Activated B cell treated with CpG ODN at 0.5 μM for 24 hours (primary cell): ENCODE measurements at places on chromosomes 3 and 15. TPM values are rescaled to one million over a fixed set of nuclear protein-coding genes. Genes with fewer than 3 reads are reported as not detected.
A peak's percentile ranks its signal among the peaks of the same experiment; 100 is the strongest.

CCR2 gene
- 0.16 and 0.29 TPM in 2 replicates for total RNA-seq

DNA sequence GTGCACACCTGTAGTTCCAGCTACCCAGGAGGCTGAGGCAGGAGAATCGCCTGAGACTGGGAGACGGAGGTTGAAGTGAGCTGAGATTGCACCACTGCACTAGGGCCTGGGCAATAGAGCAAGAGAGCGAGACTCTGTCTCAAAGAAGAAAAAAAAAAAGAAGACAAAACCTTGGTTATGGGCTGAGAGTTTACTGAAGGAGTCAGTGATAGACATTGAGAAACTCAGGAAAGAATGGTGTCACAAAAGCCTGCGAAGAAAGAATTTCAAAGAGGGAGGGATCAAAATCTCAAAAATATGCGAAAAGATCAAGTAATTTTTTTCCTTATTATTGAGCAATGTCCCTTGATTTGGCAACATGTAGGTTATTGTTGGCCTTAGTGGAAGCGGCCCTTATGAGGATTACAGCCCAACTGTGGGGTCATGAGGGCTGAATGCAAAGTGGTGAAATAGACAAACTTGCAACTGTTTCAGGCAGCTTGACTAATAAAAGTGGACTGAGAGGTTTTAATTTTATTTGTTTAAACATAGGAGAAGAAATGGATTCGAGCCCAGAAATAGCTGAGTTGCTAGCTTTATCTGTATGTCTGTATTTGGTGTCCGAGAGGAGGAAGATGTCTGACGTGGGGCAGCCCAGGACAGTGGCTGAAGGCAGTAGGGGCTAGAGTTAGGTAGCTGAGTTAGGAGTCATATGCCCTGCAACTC lies 18.8 kb upstream of the CELF6 start:
- H3K36me3 ChIP-seq: peaks cover 54% of the 10 kb centered on the region
- no peak overlapping the region for H3K27ac ChIP-seq
- DNase-seq: no peak

- peaks cover 86% of the 10 kb centered on the region for H3K4me1 ChIP-seq
- H3K4me3 ChIP-seq: peak overlapping the region; percentile 72
- peaks cover 59% of the 10 kb centered on the region for H3K36me3 ChIP-seq
- DNase-seq: peak; percentile 77
- H3K27ac ChIP-seq: peak overlapping the region; percentile 20
- no peaks in the 10 kb centered on the region for H3K27me3 ChIP-seq
Measured at GRCh38 chr3:12967606-12968351, 105.5 kb downstream of the IQSEC1 start.

- no peaks in the 10 kb centered on the region for H3K27me3 ChIP-seq
- no peak for DNase-seq
- no peaks in the 10 kb centered on the region for H3K36me3 ChIP-seq
- no peak overlapping the region for H3K27ac ChIP-seq
- H3K4me3 ChIP-seq: no peak overlapping the region
Measured at GRCh38 chr3:24863215-24863614, 368.6 kb upstream of the THRB start.

- no peak overlapping the region for H3K27ac ChIP-seq
- H3K36me3 ChIP-seq: no peaks in the 10 kb centered on the region
- no peak overlapping the region for H3K4me3 ChIP-seq
- DNase-seq: no peak
- no peaks in the 10 kb centered on the region for H3K27me3 ChIP-seq
- H3K4me1 ChIP-seq: no peaks in the 10 kb centered on the region
Measured at GRCh38 chr3:8095724-8096123, 405.9 kb upstream of the LMCD1 start.

TMOD2 gene
- 11.3 and 14.6 TPM in 2 replicates for total RNA-seq

DNA sequence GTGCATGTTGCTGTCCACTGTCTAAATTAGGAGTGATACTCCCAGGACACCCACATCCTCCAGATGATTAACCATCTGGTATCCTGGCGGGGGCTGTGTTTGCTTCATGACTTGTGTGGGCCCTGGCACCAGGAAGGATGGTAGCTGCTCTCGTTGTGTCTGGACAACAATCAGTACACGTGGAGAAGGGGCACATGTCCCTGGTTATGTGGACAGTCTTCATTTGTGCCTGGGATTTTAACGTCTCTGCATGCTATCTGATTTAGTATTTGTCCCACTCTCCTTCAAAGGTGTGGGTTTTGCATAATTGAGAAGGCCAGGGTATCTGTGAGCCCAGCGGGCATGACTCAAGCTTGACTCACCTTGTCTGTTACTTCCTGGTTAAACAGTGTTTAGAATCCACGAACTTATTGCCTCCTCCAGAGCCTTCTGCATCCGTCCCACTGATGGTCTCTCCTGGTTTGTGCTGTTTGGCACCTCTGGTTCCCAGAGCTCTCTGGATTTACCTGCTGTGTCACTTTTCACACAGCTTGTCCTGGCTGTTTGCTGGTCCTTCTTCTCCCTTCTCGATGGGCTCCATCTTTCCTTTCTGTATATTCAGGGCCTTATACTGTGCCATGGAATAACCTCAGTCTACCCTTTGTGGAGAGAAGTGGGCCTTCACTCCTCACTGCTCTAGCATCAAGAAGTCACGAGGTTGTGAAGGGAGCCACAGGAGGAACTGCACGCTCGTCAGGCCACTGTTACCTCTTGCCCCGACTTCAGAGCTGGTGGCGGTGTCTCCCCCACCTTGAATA lies 32.5 kb downstream of the ARNT2 start:
- DNase-seq: no peak
- H3K4me3 ChIP-seq: no peak overlapping the region
- H3K27me3 ChIP-seq: peaks cover 5% of the 10 kb centered on the region

PSMA4 gene
- total RNA-seq: 178 and 182 TPM in 2 replicates

- peaks cover 9% of the 10 kb centered on the region for H3K36me3 ChIP-seq
- no peaks in the 10 kb centered on the region for H3K27me3 ChIP-seq
- no peak overlapping the region for H3K4me3 ChIP-seq
Measured at GRCh38 chr3:128168836-128169235, 15.6 kb downstream of the EEFSEC start.

DNA sequence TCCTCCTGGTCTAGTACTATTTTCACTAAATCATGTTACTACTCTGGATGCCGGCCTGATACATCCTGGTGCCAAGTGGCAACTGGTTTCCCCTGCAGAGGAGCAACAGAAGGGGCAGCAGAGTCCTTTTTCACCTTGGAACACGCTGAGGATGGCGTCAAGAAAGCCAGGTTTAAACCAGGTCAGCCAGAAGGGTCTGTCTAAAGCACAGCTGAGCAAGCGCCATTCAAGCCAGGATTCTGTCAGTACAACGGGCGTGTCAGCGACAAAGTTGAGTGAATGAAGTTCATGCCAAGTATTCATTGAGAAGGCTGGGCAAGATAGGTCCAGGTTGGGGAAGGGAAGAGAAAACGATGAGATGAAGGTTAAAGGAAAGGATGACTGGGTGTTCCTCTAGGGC lies 88.2 kb downstream of the FBN1 start:
- no peak overlapping the region for H3K4me3 ChIP-seq
- no peak for DNase-seq
- H3K27ac ChIP-seq: no peak overlapping the region
- no peaks in the 10 kb centered on the region for H3K27me3 ChIP-seq
- H3K36me3 ChIP-seq: no peaks in the 10 kb centered on the region
- no peaks in the 10 kb centered on the region for H3K4me1 ChIP-seq

DNA sequence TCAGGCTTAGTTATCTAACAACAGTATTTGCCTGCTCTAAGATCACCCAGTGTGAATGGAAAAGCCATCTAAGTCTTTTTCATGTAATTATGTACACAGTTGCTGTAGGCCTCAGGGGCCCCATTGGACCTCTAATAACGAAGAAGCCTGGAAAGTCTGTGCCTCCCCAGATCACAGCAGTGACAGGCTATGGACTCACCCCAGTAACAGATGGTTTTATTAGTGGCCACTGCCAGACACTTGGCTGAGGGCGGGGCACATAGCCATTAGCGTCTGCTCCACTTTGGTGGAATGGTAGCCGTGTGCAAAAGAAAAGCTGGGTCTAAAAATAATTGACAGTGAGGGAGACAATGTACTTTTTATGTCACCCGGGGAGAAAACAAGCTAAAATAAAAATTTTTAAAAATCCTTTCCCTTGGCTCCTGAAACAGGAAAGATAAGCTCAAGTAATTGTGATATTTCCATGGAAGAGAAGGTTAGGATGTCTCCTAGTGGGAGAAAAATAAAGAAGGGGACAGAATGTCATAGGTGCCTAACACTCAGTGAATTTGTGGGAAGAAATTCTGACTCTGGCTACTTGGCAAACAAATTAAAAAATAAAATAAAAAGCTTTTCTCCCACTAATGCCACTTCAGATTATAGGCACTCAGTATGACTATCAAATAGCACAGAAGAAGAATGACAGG lies 44.3 kb upstream of the ZNF385D start:
- no peak overlapping the region for H3K4me3 ChIP-seq
- H3K27ac ChIP-seq: no peak overlapping the region
- no peaks in the 10 kb centered on the region for H3K4me1 ChIP-seq
- H3K36me3 ChIP-seq: no peaks in the 10 kb centered on the region

DNA sequence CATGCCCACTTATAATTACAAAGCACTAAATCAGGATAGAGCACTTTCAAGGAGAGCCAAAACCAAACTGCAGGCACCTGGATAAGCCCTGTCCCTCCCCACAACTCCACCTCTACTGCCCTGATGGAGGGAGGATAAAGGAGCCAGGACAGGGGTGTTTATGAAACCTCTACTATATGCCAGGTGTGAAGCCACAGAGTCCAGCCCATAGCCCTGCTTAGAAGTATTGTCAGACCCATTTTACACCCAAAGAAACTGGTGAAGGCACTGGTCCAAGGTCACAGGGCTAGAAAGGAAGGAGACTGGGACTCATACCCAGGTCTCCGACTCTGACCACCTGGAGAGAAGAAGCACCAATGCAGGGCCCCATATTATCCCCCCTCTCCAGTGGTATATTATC lies 48.7 kb downstream of the SH3BP5 start:
- no peak for DNase-seq
- peaks cover 53% of the 10 kb centered on the region for H3K36me3 ChIP-seq
- peak overlapping the region; percentile 56 for H3K27ac ChIP-seq
- H3K27me3 ChIP-seq: no peaks in the 10 kb centered on the region

- no peak overlapping the region for H3K27ac ChIP-seq
- H3K4me1 ChIP-seq: peaks cover 10% of the 10 kb centered on the region
- H3K4me3 ChIP-seq: no peak overlapping the region
- no peak for DNase-seq
- no peaks in the 10 kb centered on the region for H3K36me3 ChIP-seq
Measured at GRCh38 chr15:60122691-60123090, 118.6 kb downstream of the FOXB1 start.

GRCh38 chr3:109325657-109326056 lies 9.3 kb upstream of the DPPA2 start:
- H3K27me3 ChIP-seq: no peaks in the 10 kb centered on the region
- no peaks in the 10 kb centered on the region for H3K4me1 ChIP-seq
- H3K4me3 ChIP-seq: no peak overlapping the region
- no peak overlapping the region for H3K27ac ChIP-seq
- no peaks in the 10 kb centered on the region for H3K36me3 ChIP-seq
- no peak for DNase-seq

DNA sequence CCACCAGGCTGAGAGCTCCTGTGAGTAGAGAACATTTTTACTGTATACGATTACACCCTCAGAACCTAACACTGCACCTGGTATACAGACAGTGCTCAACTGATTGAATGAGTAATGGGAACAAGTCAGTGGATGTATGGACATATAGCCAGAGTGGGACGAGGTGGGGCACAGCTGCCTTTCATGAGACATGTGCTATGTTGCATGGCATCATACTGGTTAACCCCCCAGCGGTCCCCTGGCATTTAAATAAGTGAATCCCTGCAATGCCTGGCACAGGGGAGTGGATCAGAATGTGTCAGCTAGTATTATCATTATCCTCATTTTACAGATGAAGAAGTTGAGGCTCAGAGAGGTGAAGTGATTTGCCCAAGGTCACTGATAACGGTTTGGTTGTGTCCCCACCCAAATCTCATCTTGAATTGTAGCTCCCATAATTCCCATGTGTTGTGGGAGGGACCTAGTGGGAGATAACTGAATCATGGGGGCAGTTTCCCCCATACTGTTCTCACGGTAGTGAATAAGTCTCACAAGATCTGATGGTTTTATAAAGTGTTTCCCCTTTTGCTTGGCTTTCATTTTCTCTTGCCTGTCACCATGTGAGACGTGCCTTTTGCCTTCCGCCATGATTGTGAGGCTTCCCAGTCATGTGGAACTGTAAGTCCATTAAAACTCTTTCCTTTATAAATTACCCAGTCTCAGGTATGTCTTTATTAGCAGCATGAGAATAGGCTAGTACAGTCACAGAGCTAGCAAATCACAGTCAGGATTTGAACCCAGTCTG lies 56.0 kb upstream of the ATP2B2 start:
- no peak for DNase-seq
- no peak overlapping the region for H3K4me3 ChIP-seq
- H3K27ac ChIP-seq: no peak overlapping the region
- H3K36me3 ChIP-seq: no peaks in the 10 kb centered on the region

DLEC1 gene
- 0.10 and 0.11 TPM in 2 replicates for total RNA-seq

GRCh38 chr3:4721511-4721911 lies 228.4 kb downstream of the ITPR1 start:
- H3K27ac ChIP-seq: no peak overlapping the region
- DNase-seq: no peak
- H3K36me3 ChIP-seq: peaks cover 88% of the 10 kb centered on the region
- no peak overlapping the region for H3K4me3 ChIP-seq
- no peaks in the 10 kb centered on the region for H3K4me1 ChIP-seq

CHRM5 gene
- not detected in 2 replicates for total RNA-seq

SPESP1 gene
- 0.44 and 0.78 TPM in 2 replicates for total RNA-seq

DNA sequence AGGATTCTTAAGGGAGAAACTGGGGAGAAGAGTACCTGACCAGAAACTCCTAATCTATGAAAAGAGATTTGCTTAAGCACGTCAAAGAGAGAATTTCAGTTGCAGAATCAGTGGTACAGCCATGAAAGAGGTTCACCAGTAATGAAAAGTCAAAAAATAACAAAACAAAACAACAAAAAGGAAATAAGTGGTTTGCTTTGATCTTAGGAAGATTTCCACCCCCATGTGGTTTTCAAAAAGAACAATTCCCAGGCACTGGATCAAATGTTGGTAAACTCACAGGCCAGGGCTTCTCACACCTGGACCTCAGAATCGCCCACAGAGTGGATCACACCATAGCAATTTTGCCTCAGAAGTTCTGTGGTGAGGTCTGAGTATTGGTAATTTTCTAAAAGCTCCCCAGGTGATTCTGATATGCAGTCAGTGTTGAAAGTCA lies 67.5 kb downstream of the TMEM39A start:
- no peak overlapping the region for H3K4me3 ChIP-seq
- no peak for DNase-seq
- H3K36me3 ChIP-seq: peaks cover 48% of the 10 kb centered on the region
- H3K27me3 ChIP-seq: no peaks in the 10 kb centered on the region

NRG4 gene
- 0.61 and 0.93 TPM in 2 replicates for total RNA-seq

- no peak overlapping the region for H3K27ac ChIP-seq
- no peak for DNase-seq
- no peaks in the 10 kb centered on the region for H3K36me3 ChIP-seq
- no peak overlapping the region for H3K4me3 ChIP-seq
- peaks cover 25% of the 10 kb centered on the region for H3K4me1 ChIP-seq
Measured at GRCh38 chr15:52778457-52778856, 11.7 kb downstream of the ONECUT1 start.

RAB8B gene
- 93.1 and 94.4 TPM in 2 replicates for total RNA-seq

- DNase-seq: no peak
- H3K27me3 ChIP-seq: no peaks in the 10 kb centered on the region
- H3K4me1 ChIP-seq: no peaks in the 10 kb centered on the region
- no peak overlapping the region for H3K27ac ChIP-seq
- H3K4me3 ChIP-seq: no peak overlapping the region
Measured at GRCh38 chr3:65343736-65344135, 655.9 kb upstream of the ADAMTS9 start.

GRCh38 chr3:153840487-153840886 lies 280.7 kb upstream of the ARHGEF26 start:
- H3K27ac ChIP-seq: no peak overlapping the region
- no peaks in the 10 kb centered on the region for H3K27me3 ChIP-seq
- H3K36me3 ChIP-seq: no peaks in the 10 kb centered on the region
- H3K4me3 ChIP-seq: no peak overlapping the region

DAG1 gene
- 18.5 and 19.7 TPM in 2 replicates for total RNA-seq

TMEM40 gene
- total RNA-seq: not detected in 2 replicates
